ENCODE measurements at places on chromosomes 16 and 17.

DNA sequence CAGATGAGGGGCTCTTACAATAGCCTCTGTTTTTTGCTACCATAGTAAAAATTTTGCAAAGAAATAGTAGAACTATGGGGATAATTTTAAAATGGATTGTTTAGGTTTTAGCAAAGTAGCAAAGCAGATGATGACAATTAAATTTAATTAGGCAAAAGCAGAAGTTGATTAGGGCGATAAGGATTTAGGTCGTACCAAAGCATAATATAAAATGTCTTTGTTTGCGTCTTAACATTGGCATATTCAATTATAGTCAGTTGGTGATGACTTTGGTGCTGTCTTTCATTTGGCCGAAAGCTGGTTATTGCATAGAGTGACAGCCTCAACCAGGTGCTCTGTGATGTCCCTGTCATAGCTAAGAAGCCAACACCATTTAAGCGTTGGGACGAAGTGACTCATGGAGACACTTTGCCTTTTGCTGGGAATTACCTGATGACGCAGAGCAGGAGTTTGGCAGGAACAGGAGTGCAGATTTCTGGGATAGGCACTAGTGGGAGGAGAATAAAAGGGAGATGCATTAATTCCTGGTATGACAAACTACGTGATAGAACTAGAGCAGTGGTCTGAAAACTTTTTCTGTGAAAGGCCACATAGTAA lies 38.3 kb downstream of the MAP2K6 start:
- no peak for DNase-seq

DNA sequence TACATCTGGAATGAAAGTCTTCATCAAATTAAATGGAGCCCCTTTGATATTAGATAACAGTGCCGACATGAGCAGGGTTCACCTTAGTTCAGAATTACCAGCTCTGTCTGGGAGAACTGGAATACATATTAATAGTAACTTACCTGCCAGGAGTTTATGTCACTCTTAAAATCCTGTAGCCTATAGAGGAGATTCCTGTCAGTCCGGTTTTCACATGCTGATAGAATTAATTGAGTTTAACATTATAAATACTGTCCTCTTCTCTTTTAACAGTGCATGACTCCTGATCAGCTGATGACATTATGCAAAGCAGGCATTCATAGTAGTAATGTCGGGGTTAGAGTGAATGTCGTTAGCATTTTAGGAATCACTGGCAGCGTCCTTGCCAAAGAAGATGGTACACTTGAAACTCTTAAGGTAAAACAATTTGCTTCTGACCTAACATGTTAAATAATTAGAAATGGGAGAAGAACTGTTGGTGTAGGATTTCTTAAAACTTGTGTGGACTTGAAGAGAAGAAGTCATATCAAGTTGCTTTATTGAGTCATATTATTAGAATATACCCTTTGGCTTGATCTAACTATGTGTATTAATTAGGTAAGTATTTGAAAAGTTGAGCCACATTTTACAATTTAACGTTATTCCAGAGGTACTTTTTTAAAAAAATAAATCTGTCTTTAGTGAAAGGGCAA lies 34.3 kb downstream of the HEATR3 start:
- DNase-seq = peak; percentile 46

GRCh38 chr17:50952013-50952412 lies 85.9 kb upstream of the TOB1 start:
- DNase-seq = peak; percentile 46

DNA sequence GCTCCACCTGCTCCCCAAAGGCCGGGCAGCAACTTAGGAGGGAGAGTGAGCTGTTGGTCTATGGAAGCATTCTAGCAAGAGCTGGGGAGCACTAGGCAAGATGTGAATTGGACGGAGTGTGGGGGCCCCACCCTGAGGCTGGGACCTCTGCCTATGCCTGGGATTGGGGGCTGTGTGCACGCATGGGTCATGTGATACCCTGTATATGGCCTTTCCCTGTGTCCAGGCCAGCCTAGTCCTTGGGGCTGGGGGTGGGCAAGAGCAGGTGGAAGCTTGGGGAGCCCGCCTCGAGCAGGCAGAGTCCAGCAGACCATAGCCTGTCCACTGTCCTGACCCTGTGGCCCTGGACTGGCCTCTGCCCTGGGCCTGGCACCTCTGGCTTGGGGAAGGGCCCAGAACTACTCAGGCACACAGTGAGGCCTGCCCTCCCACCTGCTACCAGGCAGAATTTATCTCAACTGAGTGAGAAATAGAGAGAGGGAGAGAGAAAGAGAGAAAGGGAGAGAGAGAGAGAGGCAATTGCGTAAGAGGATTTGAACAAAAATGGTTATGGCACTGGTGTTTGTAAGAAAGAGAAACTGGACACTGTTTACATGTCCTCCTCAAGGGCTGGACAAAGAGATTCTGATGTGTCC lies 19.1 kb downstream of the PDP2 start:
- no peak for DNase-seq

DNA sequence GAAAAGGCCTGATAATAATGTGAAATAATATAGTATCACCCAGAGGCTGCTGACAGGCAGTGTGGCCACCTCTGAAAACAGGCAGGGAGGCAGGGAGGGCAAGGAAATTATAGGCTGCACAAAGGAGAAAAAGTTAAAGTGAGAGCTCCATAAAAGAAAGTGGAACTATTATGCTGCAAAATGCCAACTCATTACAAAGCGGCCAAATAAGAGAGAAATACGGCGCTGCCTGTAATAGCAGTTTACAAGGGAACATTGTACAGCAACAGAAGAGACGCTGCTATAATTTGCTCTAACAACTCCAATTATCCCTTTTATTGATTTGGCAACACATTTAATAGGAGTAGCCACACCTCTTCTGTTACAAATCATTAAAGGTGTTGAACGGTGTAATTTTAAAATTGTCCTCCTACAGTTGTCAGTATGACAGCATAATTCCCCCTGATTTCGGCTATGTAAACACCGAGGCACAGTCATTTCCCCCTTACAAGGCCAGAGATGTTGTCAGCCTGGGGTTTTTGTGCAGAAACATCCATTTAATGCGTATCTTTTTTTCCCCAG lies 120.3 kb downstream of the MRM1 start:
- DNase-seq = no peak

DNA sequence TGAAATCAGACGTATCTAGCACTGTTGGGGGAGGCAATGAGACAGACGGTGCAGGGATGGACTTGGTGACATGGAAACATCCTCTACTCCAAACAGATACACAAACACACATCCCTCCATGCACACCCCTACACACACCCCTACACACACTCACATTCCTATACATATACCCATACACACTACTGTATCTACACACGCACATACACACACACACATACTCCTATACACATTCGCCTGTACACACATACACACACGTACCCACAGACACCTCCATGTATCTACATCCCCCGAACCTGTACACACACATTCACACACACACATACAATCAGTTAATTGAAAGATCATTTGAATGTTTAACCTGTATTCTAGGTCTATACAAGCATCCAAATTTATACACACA lies 53.5 kb downstream of the MAF start:
- DNase-seq = no peak

DNA sequence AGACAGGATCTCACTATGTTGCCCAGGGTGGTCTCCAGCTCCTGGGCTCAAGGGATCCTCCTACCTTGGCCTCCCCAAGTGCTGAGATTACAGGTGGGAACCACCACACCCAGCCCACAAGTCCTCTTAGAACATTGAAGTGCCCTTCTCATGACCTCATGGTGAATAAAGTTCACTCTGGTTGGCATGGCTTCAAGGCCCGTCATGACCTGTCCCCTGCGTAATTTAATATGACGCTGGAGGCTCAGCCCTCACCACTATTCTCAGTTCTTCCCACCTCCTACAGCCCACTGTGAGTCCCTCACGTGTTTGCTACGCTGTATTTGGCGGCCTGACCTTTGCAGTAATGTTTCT lies 1.9 kb downstream of the ENDOV start:
- DNase-seq = no peak

GRCh38 chr16:86945166-86945900 lies 367.0 kb downstream of the FOXL1 start:
- no peak for DNase-seq

- peak; percentile 44 for DNase-seq
These were observed 2.4 kb upstream of the SLC47A2 start for GRCh38 chr17:19718613-19719354.

- DNase-seq = peak; percentile 82
These were observed 16.4 kb upstream of the SLC16A11 start for GRCh38 chr17:7060165-7060891.

DNA sequence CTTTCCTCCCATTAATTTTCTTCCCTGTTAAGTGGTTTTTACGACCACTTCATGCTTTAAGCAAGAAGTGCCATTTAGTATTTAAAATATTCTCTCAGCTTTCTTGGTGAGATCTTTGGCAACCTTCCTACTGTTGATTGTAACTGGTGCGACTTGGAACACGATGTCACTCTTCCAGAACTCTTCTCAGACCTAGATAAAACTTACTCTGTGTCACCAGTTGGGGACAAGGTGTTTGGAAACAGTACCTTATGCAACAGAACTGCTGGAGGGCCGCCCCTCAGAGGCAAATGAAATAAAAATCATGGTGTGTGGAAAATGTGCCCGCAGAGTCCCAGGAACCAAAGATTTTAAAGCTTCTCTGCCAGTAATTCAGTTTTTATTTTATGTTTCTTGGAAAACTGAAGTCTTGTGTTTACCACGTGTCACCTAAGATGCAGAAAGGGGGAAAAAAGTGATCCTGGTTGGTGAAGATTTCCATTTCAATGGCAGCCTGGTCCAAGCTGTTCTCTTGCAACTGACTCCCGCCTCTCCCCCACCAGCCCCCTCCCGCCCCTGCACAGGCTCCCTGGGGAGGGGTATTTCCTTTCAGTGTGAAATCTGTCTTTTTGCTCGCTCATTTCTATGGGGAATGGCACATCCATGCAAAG lies 7.2 kb upstream of the HSD11B2 start:
- no peak for DNase-seq
